NCI-H1436 (cell line): ENCODE measurements at places on chromosomes 7 and 10.
A peak's percentile ranks its signal among the peaks of the same experiment; 100 is the strongest.

DNA sequence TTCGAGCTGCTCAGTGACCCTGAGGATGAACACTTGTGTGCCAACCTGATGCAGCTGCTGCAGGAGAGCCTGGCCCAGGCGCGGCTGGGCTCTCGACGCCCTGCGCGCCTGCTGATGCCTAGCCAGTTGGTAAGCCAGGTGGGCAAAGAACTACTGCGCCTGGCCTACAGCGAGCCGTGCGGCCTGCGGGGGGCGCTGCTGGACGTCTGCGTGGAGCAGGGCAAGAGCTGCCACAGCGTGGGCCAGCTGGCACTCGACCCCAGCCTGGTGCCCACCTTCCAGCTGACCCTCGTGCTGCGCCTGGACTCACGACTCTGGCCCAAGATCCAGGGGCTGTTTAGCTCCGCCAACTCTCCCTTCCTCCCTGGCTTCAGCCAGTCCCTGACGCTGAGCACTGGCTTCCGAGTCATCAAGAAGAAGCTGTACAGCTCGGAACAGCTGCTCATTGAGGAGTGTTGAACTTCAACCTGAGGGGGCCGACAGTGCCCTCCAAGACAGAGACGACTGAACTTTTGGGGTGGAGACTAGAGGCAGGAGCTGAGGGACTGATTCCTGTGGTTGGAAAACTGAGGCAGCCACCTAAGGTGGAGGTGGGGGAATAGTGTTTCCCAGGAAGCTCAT is 1.1 kb downstream of the DDIT4 start:
- DNase-seq = peak; percentile 59

DNA sequence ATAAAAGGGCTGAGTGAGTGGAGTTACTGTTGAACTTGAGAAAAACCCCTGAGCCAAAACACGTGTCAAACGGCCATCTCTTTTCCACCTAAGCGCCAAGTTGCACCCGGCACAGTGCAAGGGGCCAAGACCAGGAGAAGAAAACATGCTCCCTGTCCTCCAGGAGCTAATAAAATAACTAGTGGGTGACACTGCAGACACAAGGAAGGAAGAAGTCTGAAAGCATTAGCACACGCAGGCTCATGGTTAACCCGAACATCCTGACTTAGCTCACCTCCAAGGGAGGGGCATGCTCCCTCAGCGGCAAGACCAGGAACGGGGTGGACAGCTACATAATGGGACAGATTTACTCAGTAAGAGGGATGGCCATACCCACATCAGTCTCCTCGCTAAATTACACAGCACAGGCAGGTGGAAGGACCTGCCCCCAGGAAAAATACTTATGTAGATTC is 65.0 kb downstream of the PIP4K2A start:
- DNase-seq = no peak

- DNase-seq = no peak
Observed at GRCh38 chr7:140661124-140661523, 11.6 kb upstream of the ADCK2 start.

DNA sequence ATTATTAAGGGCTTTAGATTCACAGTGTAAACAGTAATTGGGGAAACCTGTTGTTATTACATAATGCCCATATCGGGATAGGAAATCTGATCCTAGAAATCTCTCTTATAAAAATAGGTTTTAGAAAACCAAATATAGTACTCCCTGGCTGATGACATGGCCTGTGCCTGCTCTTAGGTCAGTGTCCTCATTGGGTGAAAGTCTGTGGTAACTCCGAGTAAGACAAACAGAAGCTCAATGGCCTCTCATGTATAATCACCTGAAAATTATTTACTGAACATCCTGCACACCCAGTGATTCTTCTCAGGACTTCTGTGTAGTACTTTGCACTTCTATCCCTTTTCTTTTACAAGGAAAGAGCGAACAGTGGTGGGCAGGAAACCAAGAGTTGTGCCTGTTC is 37.8 kb downstream of the SEM1 start:
- DNase-seq = no peak

DNA sequence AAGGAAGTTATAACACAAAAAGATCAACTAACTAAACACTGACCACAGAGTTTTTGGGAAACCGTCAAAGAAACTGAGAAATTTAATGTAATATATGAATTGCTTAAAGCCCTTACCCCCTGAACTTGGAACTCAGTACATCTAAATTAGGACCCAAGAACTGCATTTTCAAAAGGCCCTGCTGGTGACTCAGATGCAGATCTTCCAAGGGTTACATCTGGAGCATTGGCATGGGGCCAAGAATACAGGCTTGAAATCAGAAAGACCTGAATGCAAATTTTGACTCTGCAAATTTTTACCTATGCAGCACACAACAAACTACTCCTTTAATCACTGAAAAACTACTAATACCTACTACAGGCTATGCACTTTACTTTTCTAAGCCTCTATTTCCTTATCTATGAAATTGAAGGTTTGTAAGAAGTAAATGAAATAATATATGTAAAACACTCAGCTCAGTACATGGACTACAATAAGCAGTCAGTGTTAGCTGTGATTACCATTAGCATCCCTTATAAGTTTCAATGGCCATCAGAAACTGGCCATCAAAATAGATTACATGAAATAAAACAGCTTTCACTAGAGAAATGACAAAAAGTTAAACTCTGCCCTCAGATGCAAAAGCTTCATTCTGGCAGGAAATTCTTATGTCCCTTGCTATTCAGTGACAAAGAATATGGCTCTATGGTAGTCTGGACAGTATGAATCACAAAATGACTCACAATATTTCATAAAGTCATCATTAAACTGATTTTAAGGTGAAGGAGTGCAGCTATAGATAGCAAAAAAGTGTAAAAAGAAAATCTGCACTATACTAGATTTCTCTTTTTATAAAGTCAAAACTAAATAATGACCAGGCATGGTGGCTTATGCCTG is 43.6 kb downstream of the NSUN6 start:
- DNase-seq = peak; percentile 65

GRCh38 chr7:102169651-102170392 is 116.8 kb upstream of the SH2B2 start:
- no peak for DNase-seq
